ENCODE measurements at places on chromosomes 5 and 9. TPM values are rescaled to one million over a fixed set of nuclear protein-coding genes. Genes with fewer than 3 reads are reported as not detected.

INSL4 gene
- not detected for total RNA-seq

EXOC3 gene
- 19.2 TPM for total RNA-seq

PCDHGB3 gene
- 0.74 TPM for total RNA-seq

TUSC1 gene
- 3.2 TPM for total RNA-seq

PCDHAC1 gene
- total RNA-seq = 2.9 TPM

GRCh38 chr9:109471475-109472393, 26.4 kb downstream of the PTPN3 start:
- no peak for DNase-seq

DNA sequence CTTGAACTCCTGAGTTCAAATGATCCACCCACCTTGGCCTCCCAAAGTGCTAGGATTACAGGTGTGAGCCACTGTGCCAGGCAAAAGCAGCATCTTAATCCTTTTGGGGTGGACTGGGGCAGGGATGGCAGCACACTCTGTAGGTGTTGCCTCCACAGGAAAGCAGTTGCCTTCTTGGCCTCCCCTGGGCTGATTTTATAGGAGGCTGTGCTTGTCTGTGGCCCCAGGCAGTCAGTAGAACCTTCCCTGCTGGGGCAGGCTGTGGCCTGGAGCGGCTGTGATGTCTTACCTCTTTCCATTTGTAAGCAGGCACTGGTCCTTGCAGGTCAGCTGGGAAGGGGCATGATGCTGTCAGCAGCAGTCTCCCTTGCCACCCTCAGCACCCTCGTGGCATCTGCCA, 49.8 kb downstream of the PRRC2B start:
- no peak for DNase-seq

GRCh38 chr9:135920256-135920930, 13.0 kb upstream of the CAMSAP1 start:
- no peak for DNase-seq

- DNase-seq = no peak
Observed at GRCh38 chr5:177507596-177508220, 1.9 kb downstream of the DOK3 start.

DNA sequence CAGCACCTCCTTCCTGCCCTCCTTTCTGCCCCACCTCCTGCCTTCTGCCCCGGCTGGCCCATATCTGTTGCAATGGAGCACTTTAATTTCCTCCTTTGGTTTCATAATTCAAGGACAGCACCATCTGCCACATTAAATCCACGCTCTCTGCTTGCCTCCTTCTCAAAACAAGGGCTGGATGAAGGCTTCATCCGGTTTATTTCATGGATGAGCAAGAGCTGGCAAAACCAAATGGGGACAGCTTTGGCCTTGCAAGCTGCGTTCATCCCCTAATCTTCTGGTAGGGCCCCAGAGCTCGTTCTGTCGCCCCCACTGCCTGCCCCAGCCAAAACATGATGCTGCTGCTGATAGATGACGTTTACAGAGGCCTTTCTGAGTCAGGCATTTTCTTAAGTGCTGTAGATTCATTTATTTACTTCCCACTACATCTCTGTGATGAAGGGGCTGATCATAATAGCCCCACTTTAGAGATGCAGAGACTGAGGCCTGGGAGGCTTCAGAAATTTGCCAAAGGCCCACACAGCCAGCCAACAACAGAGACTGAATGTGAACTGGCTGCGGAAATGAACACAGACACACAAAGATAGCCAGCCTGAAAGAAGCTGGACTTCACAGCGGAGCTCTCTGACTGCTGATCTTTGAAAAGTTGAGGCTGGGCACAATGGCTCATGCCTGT, 115.6 kb upstream of the CPEB4 start:
- no peak for DNase-seq
